ENCODE measurements at places on chromosomes 6 and 20.

DNA sequence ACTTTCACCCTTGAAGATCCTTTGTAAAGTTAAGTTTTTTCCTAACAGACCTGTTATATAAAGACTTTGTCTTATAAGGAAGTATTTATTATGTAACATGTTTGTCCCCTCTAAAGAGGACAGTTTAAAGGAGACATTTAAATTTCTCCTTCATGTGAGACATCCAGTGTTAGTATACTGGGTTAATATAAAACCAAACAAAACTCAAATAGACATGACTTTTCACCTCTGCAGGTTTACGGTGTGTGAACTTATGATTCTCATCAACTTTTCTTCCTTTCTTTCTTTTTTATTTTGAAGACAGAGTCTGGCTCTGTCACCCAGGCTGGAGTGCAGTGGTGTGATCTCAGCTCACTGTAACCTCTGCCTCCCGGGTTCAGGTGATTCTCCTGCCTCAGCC, 17.4 kb upstream of the MPC1 start:
- DNase-seq = no peak

GRCh38 chr6:65745614-65746013, 38.6 kb upstream of the EYS start:
- DNase-seq = no peak

DNA sequence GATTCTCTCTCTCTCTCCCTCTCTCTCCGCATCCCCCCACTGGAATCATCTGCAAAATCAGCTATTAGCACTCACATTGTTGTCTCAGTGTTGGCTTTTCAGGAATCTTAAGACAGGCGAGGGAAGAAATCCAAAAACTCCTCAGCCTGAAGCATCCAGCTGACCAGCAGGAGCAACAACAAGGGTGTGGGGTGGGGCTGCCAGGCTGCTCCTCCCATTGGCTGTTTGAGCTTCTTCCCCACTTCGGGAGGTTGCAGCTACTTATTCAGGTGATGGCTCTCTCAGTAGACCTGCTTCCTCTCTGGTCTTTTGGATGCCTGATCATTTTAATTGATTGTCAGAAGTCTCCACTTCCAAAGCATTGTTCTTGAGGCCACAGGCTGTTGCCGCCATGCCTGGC, 24.1 kb upstream of the SLC32A1 start:
- no peak for DNase-seq

- DNase-seq = no peak
Observed at GRCh38 chr6:68760941-68761676, 126.0 kb downstream of the ADGRB3 start.

- no peak for DNase-seq
Observed at GRCh38 chr6:134684423-134684795, 265.5 kb downstream of the ALDH8A1 start.

Data from CD4-positive, alpha-beta T cell treated with Interferon alpha-2 for 1 hour (primary cell).